ENCODE measurements at places on chromosomes 2 and 18.

DNA sequence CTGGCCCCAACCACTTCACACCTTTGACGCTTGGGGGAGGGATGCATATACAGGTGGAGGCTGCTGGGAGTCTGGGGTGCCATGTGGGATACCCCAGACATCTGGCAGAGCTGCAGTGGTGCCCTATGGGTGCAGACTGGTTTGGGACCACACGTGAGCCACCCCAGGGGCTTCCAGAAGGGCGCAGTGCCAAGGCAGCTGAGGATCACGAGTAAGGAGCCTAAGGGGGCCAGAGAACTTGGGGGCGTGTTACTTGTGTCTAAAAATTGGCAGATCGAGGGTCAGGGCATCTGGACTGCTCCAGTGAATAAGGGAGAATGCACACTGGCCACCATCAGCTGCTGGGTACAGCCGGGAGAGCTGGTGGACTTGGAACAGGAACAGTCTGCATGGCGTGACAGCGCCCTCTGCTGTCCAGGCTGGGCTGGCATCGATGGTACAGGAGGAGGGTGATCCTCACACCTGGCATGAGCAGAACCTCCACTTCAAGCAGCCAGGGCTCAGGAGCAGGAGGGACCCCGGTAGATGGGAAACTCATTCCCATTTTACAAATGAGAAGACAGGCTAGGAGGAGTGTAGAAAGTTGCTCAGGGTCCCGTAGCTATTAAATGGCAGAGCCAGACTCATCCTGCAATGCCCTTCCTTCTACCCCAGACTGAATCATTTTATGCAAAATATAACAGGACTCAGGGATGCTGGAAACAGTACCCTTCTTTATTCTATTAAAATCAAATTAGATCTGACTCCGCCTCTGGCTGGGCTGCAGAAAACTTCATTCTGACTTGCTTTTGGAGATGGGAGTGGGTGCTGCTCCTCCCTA lies 60.4 kb downstream of the ATOH8 start:
- DNase-seq = peak; percentile 85

GRCh38 chr2:98580656-98581284 lies 27.5 kb downstream of the COA5 start:
- DNase-seq = no peak

- DNase-seq = no peak
These were observed 27.4 kb upstream of the CATIP start for GRCh38 chr2:218329027-218329825.

DNA sequence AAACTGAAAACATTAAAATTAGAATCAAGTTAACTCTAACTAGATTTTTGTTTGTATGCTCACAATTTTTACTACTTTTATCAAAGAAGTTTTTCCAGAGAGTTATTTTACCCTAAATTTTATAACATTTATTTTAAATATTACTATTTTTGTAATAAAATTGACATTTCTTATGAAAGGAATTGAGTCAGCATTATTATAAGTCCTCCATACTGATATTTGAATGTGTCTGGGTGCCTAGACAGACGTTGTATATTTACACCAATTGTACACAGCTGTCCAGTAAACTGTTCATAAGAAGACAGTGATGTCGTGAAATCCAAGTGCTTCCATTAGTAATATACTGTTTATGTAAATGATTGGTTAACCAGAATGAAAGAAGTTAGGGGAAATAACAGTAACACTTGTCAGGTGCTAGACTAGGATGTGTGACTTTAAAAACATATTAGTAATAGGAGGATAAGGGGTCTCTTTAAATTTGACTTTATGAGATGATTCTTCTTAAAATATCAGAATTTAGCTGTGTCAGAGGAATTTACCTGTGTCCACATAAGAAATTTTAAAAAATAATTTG lies 73.7 kb downstream of the TANK start:
- DNase-seq = no peak

- peak; percentile 9 for DNase-seq
These were observed 131.5 kb downstream of the MAIP1 start for GRCh38 chr2:200086911-200087310.
